ENCODE measurements at places on chromosomes 5 and 9. TPM values are rescaled to one million over a fixed set of nuclear protein-coding genes. Genes with fewer than 3 reads are reported as not detected.

- DNase-seq = no peak
These were observed 47.9 kb upstream of the TMEM215 start for GRCh38 chr9:32735476-32735875.

DNA sequence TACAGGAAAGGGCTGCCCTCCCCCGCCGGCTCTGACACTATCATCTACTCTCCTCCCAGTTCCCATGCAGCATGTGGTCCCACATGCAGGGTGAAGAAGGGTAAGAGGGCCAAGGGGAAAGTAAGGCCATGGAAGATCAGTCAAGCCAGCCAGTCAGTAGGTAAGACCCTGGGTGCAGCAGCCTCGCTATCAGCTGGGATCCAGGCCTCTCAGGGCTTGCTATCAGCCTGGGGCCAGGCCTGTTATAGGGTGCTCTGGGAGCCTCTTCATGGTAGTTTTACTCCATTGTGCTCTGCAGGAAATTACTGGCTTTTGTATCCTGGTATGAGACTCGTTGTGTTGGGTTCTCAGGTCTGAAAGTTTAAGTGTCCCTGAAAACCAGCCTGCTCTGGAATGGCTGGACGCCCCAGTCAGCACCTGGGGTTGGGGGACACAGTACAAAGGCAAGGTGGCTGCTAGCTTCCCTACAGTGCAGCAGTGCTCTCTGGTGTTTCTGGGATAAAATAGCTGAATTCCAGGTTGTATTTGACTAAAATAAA is 21.4 kb downstream of the SLC22A4 start:
- DNase-seq = no peak

DNA sequence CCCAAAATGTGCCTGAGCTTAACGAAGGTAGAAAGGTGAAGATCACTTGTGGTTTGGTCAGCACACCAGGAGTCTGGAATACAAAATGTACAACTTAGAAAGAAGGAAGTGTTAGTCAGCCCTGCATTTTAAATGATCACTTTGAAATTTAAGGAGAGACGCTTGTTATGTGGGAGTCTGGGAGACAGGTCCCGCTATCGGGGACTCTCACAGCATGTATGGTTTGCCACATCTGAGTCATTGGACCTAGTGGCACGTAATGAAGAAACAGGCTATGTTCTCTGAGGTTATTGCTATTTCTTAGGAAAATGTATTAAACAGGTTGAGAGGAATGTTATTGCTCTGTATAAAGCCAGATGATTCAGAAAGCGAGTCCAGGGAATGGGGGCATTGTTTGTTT is 2362.5 kb upstream of the WWC1 start:
- no peak for DNase-seq

- DNase-seq = no peak
These were observed 188.9 kb downstream of the RAB3C start for GRCh38 chr5:58771796-58772195.

- no peak for DNase-seq
These were observed 59.6 kb upstream of the C5orf58 start for GRCh38 chr5:170173227-170173626.

Gene CATSPER3
- total RNA-seq = 0.61 TPM

Gene MCTP1
- total RNA-seq = 6.1 TPM

GRCh38 chr5:157233515-157233914 is 32.4 kb upstream of the CYFIP2 start:
- DNase-seq = no peak

Gene PCDHB8
- total RNA-seq = 1.5 TPM

DNA sequence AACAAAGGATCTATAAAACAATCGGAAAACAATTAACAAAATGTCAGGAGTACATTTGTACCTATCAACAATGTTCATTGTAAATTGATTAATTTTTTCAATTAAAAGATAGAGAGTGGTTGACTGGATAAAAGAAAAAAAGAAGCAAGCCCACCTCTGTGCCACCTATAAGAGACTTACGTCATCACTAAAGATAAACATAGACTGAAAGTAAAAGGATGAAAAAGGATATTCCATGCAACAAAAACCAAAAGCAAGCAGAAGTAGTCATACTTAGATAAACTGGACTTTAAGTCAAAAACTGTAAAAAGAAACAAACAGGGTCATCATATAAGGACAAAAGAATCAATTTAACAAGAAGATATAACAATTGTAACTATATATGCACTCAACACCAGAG is 197.4 kb downstream of the RASEF start:
- DNase-seq = no peak

Gene CER1
- not detected for total RNA-seq

Gene ZNF618
- 2.0 TPM for total RNA-seq

DNA sequence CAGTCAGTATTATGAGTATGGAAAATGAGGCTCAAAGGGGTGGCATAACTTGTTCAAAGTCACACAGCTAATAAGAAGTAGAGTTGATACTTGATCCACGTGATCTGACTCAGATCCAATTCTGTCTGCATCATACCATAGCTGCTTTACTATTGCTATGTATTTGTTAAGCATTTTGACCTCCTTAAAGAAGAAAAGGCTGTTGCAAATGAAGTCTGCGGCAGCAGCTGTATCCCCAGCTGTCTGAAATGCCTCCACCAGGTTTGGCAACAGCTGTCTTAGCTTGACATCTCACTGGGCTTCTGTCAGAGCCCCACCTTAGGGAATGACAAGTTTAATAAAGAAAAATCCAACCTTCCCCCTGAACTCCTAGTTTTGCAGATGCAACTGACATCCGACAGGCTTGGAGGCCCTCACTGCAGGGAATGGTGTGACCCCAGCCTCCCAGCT is 75.6 kb upstream of the SLC44A1 start:
- no peak for DNase-seq

DNA sequence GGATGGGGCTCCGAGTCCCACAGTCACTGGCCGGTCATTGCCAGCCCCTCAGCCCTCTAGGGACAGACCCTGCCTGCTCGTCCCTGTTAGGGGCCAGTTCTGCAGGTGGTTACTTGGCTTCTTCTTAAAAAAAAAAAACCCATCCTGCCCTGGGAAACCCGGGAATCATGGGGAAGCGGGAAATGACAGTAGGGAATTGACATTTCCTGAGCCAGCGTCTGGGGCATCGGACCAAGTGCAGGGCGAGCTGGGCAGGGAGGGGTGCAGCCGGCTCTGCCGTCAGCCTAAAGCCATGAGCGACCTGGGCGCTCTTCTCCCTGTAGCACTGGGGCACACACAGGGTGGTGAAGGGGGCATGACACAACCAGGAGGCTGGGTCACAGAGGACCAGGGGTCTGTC is 66.6 kb downstream of the RXRA start:
- no peak for DNase-seq

Gene ANKRD55
- total RNA-seq = not detected

DNA sequence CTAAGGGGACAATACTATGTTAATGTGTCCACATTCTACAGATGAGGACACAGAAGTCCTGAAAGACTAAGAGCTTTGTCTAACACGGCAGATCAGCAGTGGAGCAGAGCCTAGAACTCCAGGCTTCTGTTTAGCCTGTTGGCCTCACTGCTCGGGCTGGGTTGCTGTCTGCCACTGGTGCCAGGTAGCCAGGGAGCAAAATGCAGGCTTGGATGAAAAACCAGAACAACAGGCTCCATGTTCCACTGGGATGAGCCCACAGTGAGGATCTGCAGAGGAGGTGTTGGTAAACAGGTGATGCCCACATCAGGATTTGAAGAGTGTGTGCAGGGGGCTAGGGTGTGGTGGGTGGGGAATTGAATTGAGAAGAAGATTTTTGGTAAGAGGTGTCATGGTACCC is 114.0 kb upstream of the TBC1D2 start:
- no peak for DNase-seq

Gene SHC3
- 0.23 TPM for total RNA-seq

GRCh38 chr9:85108229-85108628 is 438.7 kb downstream of the NTRK2 start:
- DNase-seq = no peak

DNA sequence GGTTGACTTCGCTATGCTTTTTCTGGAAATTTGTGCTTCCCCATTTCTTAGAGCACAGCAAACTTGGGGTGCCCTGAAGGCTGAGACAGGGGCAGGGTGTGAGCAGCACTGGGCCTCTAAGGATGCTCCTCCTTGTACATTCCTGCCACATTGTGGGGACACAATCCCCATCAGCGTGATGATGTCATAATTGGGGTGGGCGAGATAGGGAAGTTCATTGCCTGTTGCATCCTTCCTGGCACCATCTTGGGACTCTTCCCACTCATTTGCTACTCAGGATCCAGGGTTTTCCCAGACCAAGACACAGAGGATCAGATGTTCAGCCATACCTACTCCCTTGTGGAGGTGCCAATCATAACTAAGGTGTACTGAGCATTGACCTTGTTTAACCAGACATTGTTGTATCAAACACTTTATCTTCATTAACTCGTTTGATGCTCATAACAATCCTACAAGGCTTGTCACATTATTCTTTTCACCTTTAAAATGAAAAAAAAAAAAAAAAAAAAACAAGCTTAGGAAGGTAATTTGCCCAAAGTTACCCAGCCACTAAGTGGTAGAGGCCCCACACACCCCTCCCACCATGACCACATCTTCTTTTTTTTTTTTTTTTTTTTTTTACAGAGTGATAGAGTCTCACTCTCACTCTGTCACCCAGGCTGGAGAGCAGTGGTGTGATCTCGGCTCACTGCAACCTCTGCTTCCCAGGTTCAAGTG is 87.6 kb downstream of the UGCG start:
- DNase-seq = no peak

Gene MYO10
- total RNA-seq = 2.0 TPM

Gene TMEM38B
- 60.8 TPM for total RNA-seq
